ENCODE measurements at places on chromosomes 13 and 19.

- no peak for DNase-seq
These were observed 21.9 kb upstream of the ZNF432 start for GRCh38 chr19:52070496-52070895.

- peak; percentile 26 for DNase-seq
These were observed 1.8 kb downstream of the DBP start for GRCh38 chr19:48635263-48635965.

DNA sequence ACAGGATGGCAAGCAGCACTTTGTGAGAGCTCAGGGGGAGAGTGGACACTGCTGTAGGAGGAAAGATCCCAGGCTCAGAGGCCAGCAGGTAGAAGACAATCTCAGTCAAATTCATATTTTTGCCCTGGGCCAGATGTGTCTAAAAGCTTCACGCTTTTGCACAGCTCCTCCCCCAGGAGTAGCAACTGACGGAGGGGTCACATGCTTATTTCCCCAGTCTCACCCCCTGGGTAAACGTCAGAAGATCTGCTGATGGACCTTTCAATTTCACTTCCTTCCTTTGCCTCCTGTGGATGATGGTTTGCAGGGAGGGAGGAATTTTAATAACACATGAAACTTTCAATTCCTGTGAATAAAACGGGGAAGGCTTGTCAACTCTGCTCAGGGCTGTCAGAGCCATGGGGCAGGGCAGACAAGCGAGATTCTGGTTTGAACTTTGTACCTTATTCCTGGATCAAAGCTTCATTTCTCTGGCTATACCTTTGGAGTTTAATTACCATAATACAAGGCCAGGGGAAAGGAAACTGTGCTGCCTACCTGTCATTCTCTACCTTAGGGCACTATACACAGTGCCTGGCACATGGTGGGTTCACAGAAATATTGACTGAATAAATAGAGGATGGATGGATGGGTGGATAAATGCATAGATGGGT lies 41.0 kb downstream of the POU4F1 start:
- DNase-seq: no peak

DNA sequence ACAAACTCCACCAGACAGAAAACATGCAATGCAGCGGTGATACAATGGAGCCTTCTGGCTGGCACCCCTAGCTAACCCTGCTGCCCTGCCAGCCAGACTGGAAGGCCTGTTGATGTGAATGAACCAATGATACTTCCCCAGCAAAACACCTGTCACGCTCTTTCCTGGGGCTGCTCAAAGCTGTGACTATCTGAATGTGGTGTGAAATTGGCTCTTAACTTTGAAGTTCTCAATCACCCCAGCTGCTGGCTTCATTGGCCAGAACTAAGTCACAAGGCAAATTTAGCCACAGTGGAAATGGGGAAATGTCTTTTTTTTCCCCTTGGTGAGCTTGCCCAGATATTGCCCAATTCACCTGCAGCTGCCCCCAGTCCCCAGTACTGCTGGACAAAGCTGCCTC lies 147.3 kb downstream of the SLC7A1 start:
- DNase-seq: peak; percentile 7

GRCh38 chr13:99738626-99739025 lies 232.9 kb downstream of the ZIC5 start:
- peak; percentile 63 for DNase-seq

GRCh38 chr19:2949939-2950285 lies 5.1 kb upstream of the ZNF77 start:
- peak; percentile 38 for DNase-seq

DNA sequence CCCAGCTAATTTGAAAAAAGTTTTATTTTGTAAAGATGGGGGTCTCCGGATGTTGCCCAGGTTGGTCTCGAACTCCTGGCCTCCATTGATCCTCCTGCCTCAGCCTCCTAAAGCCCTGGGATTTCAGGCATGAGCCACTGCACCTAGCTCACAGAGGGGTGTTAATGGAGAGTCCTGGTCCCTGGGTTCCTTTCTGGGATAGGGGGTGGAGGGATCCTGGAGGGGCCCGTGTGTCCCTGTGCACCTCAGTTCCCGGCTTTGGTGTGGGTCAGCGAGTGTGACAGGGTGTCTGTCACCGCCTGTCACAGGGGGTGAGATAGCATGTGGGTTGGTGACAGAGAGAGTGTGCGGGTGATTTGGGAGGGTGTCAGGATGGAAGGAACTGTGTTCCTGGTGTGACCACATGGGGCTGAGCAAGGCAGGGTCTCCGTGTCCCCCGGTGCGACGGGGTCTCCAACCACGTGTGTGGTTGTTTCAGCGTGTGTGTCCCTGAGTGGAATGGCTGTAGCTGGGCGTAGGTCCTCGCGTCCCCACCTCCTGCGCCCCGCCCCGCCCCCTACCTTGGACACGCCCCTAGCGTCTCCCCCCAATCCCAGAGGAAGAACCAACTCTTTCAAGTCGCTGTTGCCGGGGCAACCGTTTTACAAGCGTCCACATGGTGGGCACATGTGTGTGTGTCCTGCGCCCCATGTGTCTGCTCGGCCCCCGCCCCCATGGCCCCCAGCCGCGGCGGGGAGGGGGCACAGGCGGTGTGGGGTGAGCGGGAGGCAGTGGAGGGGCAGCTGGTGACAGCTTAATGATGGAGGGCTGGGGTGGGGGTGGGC lies 2.9 kb upstream of the NRTN start:
- DNase-seq: no peak

DNA sequence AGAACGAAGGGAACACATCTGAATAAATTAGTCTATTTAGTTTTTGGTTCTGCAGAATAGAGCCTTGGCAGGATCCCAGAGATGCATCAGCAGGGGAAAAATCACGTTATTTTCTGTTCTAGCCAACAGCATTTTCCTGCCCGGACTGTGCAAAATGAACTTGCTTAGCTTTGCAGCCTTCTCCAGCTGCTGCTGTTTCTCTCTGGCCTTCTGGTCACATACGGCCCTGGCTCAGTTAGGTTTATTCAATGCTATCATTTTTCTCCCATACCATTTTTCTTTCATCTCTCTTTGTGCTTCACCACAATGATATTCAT lies 110.4 kb upstream of the KL start:
- no peak for DNase-seq

GRCh38 chr19:2337329-2337707 lies 8.8 kb downstream of the SPPL2B start:
- DNase-seq: no peak

DNA sequence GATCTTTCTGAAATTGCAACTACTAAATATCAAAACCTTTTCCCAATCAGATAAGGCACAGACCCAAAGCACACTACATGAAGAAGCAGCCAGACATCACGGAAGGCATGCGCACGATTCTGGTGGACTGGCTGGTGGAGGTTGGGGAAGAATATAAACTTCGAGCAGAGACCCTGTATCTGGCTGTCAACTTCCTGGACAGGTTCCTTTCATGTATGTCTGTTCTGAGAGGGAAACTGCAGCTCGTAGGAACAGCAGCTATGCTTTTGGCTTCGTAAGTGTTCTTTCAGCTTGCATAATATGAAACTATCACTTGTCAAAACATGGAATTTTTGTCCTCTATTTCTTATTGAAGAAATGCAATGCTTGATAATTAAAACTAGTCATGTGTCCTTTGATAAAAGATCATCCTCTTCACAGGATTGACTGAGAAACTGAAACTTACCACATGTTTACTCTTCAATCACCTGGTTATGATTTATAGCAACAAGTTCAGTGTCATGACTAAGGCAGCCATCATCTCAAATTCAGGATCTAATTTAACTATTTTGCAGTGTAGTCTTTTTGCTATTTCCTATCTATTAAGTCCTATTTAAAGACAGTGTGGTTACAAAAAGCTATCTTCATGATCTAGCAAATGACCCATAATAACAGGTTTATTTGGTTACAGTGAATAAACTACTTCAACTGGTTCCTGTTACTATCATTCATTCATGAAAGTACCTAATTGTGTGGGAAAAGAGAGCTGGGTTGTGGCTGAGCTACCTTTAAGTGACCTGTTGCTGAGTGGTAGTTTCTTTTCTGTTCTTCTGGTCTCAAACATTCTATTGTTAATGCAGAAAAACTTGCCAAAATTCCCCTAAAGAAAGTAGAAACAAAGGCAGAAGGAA lies 6.5 kb downstream of the CCNA1 start:
- DNase-seq: no peak

- DNase-seq: no peak
These were observed 1.1 kb upstream of the ERF start for GRCh38 chr19:42255766-42256745.

DNA sequence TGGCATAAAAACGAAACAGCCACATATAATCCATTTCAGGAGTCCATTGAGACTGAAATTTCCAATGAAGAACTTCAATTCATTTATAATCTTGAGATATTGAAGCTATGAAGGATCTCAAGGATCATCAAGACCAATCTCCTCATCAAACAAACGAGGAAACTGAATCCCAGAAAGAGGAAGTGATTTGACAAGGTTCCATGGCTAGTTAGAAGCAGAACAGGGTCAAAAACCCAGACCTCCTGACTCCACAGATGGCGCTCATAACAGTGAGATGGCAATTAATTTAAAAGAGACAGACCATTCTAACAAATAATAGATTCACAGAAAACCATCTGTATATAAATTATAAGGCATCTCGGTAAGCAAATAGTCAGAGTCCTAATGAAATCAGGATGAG lies 229.7 kb downstream of the KCTD12 start:
- no peak for DNase-seq

GRCh38 chr13:41710771-41711170 lies 250.1 kb downstream of the VWA8 start:
- no peak for DNase-seq

GRCh38 chr19:2235381-2236063 lies 607 bp downstream of the PLEKHJ1 start:
- no peak for DNase-seq

DNA sequence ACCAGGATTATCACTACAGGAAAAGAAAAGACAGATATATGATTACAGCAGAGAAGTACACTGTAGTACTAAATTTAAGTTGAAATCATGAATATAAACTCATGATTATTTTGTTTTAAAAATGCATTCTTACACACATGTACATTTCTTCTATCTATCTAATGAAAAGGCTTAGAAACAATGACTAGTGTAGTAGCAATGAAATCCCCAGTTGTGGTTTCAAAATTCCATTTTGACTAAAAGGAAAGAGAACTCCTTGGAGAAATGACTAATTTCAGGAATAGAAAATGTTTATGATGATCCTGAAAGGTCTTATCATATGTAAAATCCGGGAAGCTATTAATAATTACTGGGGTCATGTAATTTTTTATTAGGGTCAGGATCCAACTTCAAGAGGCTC lies 195.0 kb upstream of the STARD13 start:
- DNase-seq: no peak

DNA sequence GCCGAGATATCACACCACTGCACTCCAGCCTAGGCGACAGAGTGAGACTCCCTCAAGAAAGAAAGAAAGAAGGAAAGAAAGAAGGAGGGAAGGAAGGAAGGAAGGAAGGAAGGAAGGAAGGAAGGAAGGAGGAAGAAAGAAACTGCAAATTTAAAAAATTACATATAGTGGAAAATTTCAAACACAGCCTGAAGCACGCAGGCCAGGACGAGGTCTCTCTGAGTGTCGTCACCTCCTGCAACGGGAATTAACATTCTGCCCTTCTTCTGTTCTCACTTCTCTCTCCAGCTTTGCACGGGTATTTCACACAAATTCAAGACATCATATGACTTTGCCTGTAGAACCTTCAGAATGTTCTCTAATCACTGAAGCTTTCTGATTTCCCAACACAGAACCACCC lies 108.2 kb downstream of the GNG7 start:
- DNase-seq: no peak

DNA sequence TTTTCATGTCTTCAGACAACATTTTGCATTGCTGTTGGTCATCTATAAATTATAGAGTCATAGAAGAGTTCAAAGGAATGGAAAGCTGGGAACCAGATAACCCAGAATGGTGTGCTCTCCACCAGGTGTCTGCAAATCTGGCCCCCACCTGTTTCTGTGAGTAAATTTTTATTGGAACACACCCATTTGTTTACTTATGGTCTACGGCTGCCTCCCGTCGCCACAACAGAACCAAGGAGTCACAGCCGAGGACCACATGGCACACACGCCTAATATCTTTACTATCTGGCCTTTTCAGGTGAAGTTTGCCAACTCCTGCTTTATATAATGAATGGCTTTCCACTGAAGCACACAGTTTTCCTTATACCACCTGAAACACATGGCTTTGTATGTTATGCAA lies 58.2 kb downstream of the EFNB2 start:
- DNase-seq: no peak

DNA sequence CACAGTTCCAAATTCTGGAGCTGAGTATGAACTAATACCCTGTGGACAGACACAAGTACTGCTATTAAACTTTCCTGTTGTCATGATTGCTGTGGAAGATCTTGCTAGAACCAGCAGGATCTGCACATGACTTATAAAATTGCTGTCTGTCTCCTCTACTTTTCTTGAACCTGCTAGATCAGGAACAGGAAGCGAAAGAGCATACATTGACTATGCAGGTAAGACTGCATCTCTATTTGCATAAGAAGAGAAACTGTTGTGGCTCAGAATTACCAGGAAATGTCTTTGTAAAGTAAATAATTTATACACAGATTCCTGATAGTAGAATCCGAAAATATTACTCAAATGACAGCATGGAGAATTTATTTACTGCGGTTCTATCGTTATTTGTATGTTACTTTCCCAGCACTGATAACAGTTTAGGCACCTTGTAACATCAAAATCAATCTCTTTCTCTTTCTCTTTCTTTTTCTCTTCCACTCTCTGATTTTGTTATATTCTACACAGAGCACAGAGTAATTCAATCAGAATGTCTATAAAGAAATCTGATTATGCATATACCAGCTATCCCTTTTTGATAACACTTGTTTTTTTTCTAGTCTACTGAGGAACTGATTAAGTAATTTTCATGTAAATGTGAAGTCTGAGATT lies 226.5 kb downstream of the MYO16 start:
- DNase-seq: no peak

DNA sequence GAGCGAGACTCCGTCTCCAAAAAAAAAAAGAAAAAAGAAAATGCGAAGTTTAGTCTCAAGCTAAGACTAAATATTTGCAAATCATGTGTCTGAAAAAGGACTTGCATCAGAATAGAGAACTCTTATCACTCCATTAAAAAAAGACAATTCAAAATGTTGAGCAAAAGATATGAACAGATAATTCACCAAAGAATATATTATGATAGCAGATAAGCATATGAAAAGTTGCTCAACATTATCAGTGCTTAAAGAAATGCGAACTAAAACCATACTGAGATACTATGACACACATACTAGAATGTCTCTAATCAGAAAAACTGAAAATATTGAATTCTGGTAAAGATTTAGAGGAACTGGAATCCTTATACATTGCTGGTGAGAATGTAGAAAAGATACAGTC lies 38.7 kb upstream of the SACS start:
- DNase-seq: no peak

- DNase-seq: no peak
These were observed 44.4 kb upstream of the NPAS1 start for GRCh38 chr19:46975011-46975924.

DNA sequence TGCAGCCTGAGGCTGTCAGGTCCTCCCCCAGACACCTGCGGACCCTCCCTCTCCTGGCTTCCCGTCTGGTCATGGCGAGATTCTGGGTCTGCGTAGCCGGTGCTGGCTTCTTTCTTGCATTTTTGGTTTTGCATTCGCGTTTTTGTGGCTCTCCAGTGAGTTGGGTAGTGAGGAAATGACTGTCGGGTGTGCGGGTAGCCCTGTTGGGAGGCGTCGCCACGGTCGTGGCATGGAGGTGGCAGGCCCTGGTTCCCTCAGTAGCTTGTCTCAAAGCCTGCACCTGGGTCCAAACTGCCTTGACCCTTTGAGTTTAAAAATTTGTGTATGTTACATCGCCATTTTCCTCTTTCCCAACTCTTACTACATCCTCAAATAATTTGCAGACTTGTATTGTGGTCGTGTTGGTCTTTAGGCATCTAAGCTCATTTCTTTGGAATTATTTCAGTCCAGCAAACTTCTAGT lies 344 bp downstream of the NHLRC3 start:
- peak; percentile 41 for DNase-seq
